ENCODE measurements at places on chromosomes 3 and 15.

DNA sequence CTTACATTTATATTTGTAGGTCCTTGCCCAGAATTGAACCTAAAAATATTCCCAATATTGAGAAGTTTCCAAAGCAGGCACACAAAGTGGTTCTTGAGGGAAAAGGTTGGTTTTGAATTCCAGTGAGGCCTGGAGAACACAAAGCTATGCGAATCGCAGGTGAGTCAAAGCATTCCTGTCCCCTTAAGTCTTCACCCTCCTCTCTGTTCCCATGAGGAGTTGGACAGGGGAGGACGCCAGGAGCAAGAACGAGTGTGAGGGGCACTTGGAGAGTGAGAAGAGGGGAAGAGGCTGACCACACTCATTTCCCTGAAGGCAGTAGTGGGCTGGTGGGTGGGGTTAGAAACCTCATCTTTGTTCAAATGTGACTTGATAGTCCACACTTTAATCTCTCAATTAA is 185.8 kb upstream of the EOMES start:
- no peak for DNase-seq

DNA sequence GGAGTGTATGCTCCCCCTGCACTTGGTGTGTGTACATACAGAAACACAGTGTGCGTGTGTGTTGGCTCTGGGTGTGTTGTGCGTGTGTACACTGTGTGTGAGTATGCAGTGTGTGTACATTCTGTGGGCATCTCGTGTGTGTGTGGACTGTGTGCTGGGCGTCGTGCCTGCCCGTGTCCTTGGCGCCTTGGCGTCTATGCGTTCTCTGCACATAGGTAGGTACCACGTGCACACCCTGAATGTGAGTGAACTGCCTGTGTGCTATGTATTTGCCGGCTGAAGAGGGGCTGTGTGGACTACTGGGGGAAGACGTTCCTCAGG is 481 bp upstream of the ECE2 start:
- no peak for DNase-seq

DNA sequence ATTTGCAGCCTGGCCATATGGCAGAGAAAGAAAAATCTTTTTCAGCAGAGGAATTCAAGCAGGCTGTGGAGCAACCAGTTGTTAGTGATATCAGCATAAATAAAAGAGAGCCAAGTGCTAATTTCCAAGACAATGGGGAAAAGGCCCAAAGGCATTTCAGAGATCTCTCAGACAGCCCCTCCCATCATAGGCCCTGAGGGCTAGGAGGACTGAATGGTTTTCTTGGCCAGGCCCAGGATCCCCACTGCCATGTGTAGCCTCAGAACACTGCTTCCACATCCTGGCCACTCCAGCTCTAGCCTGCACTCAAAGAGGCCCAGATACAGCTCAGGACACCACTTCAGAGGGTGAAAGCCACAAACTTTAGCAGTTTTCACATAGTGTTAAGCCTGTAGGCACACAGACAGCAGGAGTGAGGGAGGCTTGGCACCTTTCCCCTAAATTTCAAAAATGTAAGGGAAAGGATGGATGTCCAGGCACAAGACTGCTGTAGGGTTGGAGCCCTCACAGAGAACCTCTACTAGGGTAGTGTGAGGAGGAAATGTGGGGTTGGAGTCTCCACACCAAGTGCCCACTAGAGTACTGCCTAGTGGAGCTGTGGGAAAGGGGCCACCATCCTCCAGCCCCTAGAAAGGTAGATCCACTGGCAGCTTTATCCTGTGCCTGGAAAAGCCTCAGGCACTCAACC is 191.4 kb downstream of the TBL1XR1 start:
- no peak for DNase-seq

GRCh38 chr3:161989012-161989411 is 492.4 kb downstream of the OTOL1 start:
- no peak for DNase-seq

GRCh38 chr15:84023636-84024035 is 211.9 kb upstream of the GOLGA6L4 start:
- DNase-seq, result no peak

- DNase-seq, result no peak
These were observed 149.8 kb downstream of the GABRB3 start for GRCh38 chr15:26623071-26623470.

GRCh38 chr15:81152339-81152738 is 18.3 kb downstream of the CFAP161 start:
- no peak for DNase-seq

- no peak for DNase-seq
These were observed 198.9 kb upstream of the SOX2 start for GRCh38 chr3:181512787-181513186.

DNA sequence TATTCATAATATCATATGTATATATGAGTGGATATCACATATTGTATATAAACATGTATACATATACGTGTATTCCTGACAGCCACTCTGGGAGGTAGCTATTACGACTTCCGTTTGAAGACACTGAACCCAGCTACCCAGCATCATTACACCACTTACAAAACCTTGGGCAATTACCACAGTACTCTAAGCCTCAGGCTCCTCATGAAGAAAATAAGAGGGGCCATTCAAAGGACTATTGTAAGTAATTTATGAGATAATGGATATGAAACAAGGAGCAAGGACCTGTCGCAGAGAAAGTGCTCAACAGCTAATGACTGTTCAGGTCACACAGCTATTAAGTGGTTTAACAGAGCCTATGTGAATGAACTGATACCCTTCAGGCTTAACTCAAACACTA is 52.4 kb downstream of the KCNMB2 start:
- DNase-seq, result no peak

DNA sequence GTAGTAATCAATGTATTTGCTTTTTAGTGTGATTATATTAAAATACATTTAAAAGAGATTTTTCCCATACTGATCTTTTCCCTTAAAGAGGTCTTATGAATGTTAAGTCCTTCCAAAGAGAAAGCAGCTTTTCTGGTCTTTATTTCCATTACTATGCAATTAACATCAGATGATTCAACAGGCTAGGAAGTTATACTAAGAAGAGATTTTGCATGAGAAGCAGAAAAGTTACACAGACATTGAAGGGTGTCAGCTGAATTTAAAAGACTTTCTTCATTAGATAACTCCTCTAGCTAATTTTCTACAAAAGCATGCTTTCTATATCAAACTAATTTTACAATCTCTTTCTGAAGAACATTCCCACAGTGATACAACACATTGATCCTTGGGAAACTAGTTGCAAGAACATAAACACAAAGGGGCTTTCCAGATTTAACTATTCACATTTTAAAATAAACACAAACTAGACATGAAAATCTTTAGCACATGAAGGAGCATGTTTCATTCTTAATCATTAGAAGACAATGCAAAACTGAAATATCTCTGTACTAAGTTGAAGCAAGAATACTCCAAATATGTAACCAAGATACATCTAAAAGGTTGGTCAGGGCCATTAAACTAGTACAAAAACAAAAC is 965.8 kb downstream of the ROBO1 start:
- no peak for DNase-seq

- DNase-seq, result no peak
These were observed 388.0 kb upstream of the LMCD1 start for GRCh38 chr3:8113626-8114025.

- no peak for DNase-seq
These were observed 198.3 kb downstream of the ERC2 start for GRCh38 chr3:56269755-56270535.

DNA sequence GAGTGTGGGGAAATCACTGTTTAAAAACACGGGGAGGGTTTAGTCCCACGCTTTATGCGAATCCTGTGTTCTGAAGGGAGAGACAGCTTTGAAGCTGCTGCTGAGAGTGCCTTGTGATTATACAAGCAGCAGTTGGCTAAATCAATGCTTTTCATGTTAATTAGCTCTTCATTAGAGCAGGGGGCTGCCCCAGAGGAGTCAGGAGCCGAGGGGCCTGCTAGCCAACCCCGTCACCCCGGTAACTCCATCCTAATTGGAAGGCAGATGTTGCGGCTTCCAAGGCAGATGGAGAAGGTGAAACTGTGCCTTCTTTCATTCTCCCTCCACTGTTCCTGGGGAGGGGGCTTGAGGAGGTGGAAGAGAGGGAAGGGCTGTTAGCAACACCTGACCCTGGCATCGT is 92.4 kb upstream of the ANKRD34C start:
- no peak for DNase-seq
